ENCODE measurements at places on chromosomes 3 and 15.

DNA sequence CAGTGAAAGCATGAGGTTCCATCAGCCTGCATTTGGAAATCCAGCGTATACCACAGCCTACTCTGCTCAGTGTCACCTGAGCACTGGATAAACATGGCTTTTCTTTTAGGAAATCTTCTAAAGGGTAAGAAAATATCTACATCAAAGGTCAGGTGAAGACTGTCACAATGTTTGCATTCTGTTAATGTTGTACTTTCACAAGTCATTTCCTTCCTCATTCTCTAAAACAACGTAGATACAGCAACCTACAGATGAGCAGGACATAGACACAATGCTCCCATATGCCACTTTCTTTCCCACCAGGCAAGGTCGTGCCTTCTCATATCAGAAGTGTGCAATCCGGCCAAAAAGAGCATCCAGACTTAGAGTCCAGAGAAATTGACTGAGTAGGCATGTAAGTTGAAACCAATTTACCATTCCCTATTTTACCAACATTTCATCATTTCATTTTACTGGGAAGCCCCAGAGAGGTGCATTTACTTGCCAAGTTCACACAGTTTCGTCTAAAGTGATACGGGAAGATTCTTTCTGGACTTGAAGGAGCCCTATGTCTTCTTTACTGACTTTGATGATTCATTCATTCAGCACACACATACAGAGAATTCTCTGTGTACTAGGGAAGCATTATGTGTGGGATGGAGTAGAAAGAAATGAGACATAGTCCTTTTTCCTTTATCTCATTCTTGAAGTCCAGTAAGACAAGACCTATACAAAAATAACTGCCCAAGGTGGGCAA is 30.6 kb upstream of the LPP start:
- no peak for DNase-seq

DNA sequence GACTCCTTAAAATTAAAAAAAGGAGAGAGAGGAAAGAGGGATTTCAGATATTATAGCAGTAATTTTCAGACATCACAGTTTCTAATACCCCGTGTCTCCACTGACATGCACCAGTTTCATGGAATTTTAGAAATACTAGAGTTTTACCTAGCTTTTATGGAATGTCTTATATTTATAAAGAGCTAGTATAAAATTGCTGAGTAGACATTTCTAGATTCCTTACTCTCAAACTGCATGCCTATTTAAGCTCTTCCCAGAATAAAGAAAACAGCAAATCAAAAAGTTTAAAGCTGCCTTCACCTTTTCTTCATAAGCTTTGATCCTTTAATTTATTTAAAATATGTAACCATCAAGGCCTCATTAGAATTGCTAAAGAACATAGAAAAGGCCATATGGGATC is 247.4 kb upstream of the IL12A start:
- DNase-seq = no peak

GRCh38 chr3:109175411-109175810 is 38.9 kb downstream of the C3orf85 start:
- DNase-seq = no peak

GRCh38 chr3:65545429-65545828 is 493.3 kb downstream of the MAGI1 start:
- DNase-seq = no peak

DNA sequence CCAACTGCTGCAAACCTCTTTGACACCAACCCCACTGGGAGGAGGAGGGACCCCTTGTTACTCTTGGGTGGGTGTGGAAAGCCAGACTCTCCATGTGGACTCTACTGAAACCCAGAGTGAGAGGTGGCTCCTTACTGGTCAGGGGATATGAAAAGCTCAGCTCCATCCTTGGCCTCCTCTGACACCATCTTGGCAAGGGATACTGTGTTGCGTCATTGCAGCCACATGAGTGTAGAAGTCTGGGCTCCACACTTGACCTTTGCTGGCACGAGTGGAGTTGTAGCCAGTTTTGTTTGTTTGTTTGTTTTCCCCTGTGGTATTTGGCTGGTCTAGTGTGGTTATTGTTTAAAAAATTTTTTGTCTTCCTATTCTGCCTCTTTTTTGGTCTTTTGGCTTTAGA is 289.1 kb downstream of the GAP43 start:
- DNase-seq = no peak

GRCh38 chr15:59642351-59642750 is 15.0 kb downstream of the GTF2A2 start:
- DNase-seq = no peak

DNA sequence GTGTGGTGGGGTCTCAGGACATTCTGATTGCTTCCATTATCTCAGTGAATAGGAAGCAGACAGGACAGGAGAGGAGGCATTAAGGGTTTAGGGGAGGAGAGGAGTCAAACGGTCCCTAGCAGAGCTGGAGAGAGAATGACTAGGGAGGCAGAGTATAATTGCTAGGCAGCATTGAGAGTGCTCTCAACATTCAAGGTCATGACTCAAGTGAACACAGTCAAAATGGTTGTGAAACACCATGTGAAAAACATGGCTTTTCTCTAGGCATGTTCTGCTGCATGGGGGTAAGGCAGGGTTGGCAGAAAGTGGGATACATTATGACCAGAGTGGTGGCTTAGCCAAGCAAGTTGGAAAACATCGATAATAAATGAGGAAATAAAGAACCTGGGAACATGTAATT is 19.5 kb upstream of the HRH1 start:
- DNase-seq = no peak

DNA sequence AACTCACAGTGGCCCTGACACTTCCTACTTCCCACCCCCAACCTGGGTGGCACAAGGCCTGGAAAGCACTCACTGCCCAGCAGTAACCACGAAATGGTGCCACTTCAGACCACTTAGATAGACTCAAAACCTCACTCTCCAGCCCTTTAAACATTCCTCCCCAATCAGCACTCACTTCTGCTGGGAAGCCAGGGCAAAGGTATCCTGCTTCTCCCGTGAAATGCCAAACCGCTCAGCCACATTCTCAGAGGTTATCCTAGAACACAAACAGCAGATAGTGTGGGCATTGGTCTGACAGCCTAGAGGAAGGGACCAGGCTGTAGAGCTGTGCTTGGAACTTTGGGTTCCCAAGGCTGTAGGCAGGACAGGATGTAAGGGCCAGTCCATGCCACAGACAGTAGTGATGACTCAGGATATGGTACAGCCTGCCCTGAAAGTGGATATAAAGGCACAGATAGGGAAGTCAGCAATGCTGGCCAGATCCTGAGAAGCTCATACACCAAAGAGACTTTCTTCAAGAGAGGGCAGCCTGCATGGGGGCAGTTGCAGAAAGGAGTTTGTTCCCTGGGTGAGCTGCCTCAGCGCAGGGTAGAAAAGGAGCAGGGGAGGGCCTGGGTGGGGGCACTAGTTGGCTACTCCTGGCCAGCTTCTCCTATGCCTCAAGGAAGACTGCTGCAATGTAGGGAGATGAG is 9.2 kb downstream of the ACAA1 start:
- no peak for DNase-seq

- DNase-seq = no peak
These were observed 257.4 kb upstream of the IL12A start for GRCh38 chr3:159731254-159731653.

GRCh38 chr15:77406846-77407245 is 13.1 kb downstream of the PEAK1 start:
- DNase-seq = no peak

DNA sequence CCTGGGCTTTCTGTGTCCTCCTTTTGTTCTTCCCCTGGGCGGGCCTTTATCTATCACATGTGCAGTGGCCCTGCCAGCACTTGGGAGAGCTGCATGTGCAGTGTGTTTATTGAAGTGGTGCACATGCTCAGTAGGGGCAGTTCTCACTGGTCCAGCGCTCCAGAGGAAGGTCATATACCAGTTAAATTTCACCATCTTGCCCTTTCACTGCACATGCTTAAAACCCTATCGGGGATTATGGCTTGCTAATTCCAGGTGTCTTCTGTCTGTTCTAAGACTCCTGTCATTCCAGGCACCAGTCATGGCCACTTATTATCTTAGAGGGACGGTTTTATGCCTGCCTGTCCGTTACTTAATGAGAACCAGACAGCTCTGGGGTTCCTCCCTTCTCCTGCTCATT is 52.2 kb downstream of the ROPN1B start:
- no peak for DNase-seq

- no peak for DNase-seq
These were observed 172.8 kb downstream of the PLCH1 start for GRCh38 chr3:155572085-155572484.

DNA sequence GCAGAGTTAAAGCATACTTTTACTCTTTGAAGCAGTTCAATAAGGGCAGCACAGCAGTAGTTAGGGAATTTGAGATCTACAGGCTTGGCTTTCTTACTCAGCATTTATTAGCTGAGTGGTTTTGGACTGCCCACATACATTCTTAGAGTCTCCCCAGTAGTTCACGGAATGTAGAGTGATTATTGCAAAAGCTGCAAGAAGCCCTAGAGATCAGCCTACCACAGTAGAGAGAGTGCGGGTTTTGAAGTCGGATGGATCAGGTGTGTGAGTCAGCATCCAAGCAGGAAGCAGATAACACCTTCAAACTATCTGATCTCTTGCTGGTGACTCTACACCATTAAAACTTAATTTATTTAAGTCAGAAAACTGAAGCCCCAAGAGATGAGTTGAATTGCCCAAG is 171.9 kb downstream of the SYNPR start:
- DNase-seq = no peak

- no peak for DNase-seq
These were observed 67.4 kb upstream of the SNRK start for GRCh38 chr3:43218921-43219320.

DNA sequence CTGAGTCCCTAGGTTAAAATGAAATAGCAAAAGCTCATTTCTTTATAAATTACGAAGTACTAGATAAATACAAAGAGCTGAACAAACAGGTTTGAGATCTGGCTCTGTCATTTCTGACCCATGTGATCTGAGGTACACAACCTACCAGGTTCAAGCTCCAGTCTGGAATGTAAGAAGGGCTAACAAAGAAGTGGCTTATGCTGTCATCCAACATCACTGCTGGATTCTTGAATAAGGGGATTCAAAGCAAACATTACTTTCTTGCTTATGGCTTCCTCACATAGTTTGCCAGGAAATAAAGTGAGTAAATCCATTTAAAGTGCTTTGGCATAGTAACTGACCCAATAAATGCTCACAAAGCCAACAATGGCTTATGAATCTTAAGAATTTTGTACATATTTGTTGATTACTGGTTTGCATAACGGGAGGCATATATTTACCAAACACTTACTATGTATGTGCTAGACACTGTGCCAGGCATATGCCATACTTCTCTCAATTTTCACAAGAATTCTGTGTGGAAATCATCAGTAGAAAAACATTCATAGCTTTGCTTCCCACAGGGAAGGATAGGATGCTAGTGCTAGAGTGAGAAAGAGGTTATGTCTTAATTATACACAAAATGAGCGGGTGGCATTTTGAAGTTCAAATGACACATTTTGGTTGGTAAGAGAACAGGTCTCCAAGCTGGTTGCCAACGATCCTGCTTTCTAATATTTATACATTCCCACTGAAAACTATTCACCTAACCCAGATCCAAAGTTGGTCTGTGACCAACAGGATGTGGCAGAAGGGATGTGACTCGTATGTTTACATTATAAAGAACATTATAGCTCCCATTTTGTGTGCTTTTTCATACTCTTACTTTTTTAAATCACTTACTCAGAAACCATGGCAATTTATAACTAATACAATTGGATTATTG is 38.7 kb upstream of the CSPG5 start:
- DNase-seq = no peak

GRCh38 chr3:54283470-54283869 is 161.1 kb downstream of the CACNA2D3 start:
- no peak for DNase-seq

DNA sequence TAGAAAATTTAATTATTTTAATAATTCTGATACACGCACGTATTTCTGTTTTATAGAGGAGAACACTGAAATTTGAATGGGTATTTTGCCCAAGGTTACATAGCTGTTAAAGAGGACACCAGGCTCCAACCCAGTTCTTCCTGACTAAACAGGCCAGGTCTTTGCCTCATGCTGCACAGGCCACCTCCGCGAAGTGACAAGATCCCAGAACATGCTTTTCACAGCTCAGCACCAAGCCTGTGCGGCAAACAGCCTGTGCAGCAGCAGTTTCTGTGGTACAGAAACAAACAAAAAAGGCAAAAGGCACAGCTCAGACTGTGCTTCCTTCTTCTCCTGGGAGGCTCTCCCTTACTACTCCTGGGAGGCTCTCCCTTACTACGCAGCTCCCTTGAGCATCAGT is 6.5 kb downstream of the FOXL2 start:
- DNase-seq = no peak

- no peak for DNase-seq
These were observed 20.7 kb downstream of the MB21D2 start for GRCh38 chr3:192897005-192897404.

GRCh38 chr3:159892801-159893200 is 95.8 kb upstream of the IL12A start:
- DNase-seq = no peak

- no peak for DNase-seq
These were observed 87.4 kb upstream of the CCNL1 start for GRCh38 chr3:157247391-157247790.

GRCh38 chr15:69657626-69658025 is 205.0 kb downstream of the RPLP1 start:
- no peak for DNase-seq

DNA sequence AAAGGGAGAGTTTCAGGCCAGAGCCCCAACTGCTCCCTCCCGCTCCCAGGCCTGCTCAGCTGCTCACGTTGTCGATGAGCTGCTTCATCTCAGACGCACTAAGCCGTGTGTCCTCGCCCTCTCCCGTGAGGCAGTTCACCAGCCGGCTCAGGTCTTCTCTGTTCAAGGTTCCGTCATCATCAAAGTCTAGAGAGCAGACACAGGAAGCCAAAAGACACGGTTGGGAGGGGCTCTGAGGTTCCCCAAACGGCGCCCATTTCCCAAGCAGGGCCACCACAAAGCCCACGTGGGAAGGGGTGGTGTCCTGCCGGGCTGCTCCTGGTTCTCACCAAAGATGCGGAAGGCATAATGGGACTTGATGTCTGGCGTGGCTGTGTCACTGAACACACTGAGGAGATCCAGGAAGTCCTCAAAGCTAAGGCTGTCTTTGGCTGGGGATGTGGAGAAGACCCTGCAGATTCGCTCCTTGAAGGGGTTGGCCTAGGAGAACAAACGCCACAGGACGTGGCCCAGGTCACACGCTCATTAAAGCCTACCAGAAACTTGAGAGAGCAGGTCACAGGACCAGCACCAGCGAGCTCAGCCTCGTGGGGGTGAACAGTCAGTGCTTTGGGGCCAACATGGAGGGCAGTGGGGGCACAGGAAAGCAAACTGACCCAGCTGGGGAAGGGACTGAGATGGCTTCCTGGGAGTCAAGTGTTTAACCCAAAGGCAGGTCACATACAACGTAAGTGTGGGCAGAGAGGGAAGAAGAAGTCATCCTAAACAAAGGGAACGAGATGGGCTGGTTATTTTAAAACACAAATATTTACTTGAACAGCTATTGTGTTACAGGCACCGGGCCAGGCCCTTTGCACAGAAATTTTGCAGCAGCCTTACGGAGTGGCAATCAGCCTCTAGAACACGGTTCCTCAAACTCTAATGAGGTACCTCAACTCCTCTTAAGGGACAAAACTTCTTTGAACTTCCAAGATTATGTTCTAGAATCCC is 2.4 kb downstream of the CIB1 start:
- no peak for DNase-seq

GRCh38 chr3:37943126-37943525 is 47.5 kb upstream of the VILL start:
- no peak for DNase-seq

GRCh38 chr3:43894176-43895049 is 203.7 kb downstream of the ABHD5 start:
- no peak for DNase-seq

- no peak for DNase-seq
These were observed 58.4 kb downstream of the TMEM44 start for GRCh38 chr3:194574639-194575483.

Data from NCI-H2081 treated with DMSO at 0.1 percent for 48 hours (cell line).